ENCODE measurements at places on chromosomes 5 and 9. TPM values are rescaled to one million over a fixed set of nuclear protein-coding genes. Genes with fewer than 3 reads are reported as not detected.

- no peak for DNase-seq
These were observed 1.2 kb upstream of the BTF3 start for GRCh38 chr5:73496984-73497457.

- no peak for DNase-seq
These were observed 125.1 kb upstream of the PAM start for GRCh38 chr5:102629827-102630605.

Gene IL7R
- total RNA-seq, result 1.5 TPM

Gene PCDHB4
- 1.5 TPM for total RNA-seq

Gene SERF1B
- 38.1 TPM for total RNA-seq
